Aorta (tissue), 5 donors: ENCODE measurements at places on chromosomes 1 and 21. TPM values are rescaled to one million over a fixed set of nuclear protein-coding genes. Genes with fewer than 3 reads are reported as not detected.

Gene CHI3L1
- 0.87 TPM for polyA plus RNA-seq

Gene HSPA6
- 1.4 TPM for polyA plus RNA-seq

Gene FASLG
- not detected for polyA plus RNA-seq

GRCh38 chr1:31666263-31666963, 21.7 kb upstream of the PEF1 start:
- no peaks in the 10 kb centered on the region for H3K27me3 ChIP-seq
- H3K4me1 ChIP-seq, result no peaks in the 10 kb centered on the region
- no peaks in the 10 kb centered on the region for H3K36me3 ChIP-seq
- no peak overlapping the region for H3K27ac ChIP-seq
- no peak for DNase-seq

DNA sequence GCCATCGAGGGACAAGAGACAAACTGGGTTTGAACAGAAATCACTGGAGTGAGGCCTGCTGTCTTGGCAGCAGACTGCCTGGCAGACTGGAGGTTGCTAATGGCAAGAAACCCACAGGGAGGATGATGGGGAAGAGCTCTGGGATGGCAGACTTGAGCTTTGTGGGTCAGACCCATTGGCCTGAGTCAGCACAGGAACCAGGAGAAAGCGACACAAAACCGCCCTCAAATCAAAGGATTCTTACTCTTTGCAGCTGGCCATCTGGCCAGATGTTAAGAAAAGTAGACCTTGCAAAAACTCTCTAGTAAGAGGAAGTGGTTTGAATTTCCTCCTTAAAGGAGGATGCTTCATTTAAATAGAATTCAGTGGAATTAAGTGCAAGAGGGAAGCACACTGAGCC, 195.2 kb upstream of the JUN start:
- H3K4me3 ChIP-seq, result no peak overlapping the region
- H3K4me1 ChIP-seq, result no peaks in the 10 kb centered on the region
- H3K27me3 ChIP-seq, result no peaks in the 10 kb centered on the region
- H3K27ac ChIP-seq, result no peak overlapping the region
- no peaks in the 10 kb centered on the region for H3K36me3 ChIP-seq
